Stimulated activated CD4-positive, alpha-beta T cell treated with anti-CD3 and anti-CD28 coated beads, TNF-alpha, amount 100 ng/mL, for 4 hours (primary cell): ENCODE measurements at places on chromosomes 16 and 17.

DNA sequence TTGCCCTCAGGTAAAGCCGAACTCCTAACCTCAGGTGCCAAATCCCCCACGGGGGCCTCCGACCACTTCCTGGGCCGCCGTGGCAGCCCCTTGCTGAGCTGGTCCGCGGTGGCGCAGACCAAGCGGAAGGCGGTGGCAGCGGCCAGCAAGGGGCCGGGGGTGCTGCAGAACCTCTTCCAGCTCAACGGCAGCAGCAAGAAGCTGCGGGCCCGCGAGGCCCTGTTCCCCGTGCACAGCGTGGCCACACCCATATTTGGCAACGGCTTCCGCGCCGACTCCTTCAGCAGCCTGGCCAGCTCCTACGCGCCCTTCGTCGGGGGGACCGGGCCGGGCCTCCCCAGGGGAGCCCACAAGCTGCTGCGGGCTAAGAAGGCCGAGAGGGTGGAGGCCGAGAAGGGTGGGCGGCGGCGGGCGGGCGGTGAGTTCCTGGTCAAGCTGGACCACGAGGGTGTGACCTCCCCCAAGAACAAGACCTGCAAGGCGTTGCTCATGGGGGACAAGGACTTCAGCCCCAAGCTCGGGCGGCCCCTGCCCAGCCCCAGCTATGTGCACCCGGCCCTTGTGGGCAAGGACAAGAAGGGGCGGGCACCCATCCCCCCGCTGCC, 51.6 kb downstream of the ACTG1 start:
- DNase-seq: no peak

DNA sequence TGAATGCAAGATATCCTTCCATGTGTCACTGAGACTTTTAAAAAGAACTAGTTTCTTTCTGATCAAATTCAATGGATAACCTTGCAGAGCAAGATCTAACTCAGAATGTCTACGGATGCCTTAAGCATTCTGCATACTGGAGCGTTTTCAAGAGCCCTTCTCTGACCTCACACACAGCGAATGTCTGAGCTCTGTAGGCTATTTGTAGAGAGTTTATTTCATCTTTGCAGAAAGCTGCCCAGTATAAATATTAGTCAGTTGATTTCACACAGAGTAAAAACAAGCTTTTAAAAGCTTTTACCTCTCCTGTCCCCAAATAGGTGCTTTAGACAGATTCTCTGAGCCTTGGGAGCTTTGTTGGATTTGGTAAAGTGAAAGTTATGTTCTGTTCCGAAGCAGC, 165.0 kb downstream of the RBFOX1 start:
- DNase-seq: no peak

DNA sequence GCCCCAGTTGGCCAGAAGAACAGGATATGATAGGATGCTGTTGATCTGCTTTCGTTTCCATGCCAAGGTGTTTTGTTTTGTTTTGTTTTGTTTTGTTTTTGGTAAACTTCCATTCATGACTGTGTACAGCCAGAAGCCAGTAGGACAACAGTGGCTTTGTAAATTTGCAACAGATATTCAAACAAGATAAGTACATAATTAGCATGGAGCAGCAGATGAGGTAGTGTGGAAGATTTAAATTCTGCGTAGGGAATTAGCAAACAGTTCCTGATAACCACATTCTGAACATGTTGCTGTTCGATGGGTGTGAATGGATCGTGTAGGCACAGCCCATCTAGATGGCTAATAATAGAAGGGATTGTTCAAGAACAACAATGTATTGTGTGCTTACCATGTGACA, 1080.1 kb upstream of the RBFOX1 start:
- no peak for DNase-seq

DNA sequence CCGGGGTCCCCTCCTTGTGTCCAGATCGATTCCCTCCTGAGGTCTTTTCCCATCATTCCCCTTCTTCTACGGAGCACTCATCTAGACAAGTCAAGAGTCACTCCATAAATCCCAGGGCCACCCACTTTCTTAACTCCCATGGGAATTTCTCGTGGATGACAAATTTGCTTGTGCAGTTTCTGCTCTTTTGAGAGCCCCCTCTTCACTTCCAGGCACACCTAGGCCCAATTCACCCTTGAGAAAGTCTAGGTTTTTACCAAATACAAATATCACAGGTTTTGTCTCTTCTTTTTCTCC, 522 bp upstream of the POLDIP2 start:
- DNase-seq: no peak

- DNase-seq: no peak
Measured at GRCh38 chr17:4585638-4585994, 1.3 kb downstream of the SMTNL2 start.

- DNase-seq: no peak
Measured at GRCh38 chr17:59845595-59846393, 46.9 kb downstream of the TUBD1 start.

DNA sequence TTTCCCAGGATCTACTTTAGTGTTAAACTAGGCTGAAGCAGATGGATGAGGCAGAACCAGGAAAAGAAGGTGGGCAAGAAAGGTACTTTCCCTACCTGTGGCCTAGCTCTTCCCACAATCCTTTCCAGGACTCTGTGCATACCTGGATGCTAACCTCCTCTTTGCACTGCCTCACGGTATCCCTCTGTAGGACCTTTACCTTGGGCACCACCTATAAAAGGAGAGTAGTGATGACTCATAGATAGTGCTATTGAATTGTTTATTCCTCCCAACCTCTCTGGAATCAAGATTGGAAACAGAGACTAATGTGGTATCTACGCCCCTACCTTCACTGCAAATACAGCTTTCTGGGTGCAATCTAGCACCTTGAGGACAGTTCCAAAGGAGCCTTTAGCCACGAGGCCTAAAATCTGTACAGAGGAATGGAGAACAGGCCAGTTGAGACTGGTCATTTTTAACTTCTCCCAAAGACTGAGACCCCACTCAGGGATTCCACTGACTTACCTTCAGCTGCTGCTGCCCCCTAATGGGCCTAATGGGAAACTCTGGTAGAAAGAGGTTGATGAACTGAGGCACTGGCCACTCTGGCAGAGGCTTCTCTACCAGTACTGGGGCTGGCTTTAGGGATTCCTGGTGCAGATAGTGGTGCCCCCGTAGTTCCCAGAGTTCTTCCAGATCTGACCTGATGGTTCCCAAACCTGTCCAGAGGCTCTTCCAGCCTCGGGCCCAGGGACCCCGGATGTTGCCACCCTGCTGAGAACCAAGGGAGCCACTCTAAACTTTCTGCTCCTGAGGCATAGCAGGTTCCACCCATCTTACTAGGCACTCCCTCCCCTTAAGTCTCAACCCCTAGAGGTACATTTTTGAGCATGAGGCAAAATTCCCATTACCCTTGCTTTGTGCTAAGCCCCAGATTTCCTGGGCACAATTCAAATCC, 781 bp downstream of the RSKR start:
- peak; percentile 23 for DNase-seq

DNA sequence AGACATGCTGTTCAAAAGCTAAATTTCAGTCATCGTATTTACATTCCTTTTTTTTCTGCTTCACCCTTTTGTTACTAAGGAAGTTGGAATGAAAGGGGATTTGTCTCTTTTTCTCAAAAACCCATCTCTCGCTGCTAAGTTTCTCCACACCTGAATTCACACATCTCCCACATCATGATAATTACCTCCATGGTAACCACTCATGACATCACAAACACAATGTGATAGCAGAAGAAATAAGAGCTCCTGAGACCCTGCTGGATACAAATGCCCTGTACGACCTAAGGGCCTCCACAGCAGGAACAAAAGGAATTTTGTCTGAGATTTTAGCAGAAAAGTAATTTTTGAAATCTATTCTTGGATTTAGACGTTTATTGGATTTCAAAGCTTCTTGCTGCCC, 82.6 kb upstream of the GNAO1 start:
- no peak for DNase-seq

- DNase-seq: no peak
Measured at GRCh38 chr17:80137131-80137530, 9.8 kb downstream of the EIF4A3 start.

- no peak for DNase-seq
Measured at GRCh38 chr16:72821185-72821950, 226.6 kb downstream of the ZFHX3 start.

DNA sequence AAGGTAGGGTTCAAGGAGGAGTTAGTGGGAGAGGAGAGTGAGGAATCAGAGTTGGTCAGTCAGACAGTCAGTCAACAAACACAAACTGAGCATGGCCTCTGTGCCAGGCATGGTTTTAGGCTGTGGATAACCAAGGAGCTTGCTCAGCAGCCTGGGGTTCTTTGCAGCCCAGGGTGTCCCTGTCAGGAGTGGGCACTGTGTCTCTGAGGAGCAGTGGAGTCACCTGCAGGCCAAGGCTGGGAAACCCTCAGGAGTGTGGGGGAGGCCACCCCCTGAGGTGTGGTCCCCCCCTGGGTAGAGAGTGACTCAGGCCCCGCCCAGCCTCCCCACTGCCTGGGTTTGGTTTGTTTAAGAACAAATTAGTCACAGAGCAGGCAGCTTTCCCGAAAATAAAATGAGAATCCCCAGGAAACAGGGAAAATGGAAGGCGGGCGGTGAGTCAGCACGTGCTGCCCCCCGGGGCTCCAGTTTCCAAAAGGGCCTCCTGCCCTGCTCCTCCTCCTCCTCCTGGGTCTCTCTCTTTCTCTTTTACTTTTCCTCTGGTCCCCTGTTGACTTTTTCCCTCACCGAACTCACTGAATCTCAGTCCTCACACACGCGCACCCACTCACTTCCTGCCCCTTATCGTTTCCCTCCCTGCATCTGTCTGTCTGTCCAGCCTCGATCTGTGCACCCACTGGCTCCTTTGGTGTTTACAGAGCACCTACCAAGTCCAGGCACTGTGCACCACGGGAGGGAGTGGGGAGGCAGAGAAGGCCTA, 44.3 kb downstream of the SOCS3 start:
- DNase-seq: peak; percentile 47

DNA sequence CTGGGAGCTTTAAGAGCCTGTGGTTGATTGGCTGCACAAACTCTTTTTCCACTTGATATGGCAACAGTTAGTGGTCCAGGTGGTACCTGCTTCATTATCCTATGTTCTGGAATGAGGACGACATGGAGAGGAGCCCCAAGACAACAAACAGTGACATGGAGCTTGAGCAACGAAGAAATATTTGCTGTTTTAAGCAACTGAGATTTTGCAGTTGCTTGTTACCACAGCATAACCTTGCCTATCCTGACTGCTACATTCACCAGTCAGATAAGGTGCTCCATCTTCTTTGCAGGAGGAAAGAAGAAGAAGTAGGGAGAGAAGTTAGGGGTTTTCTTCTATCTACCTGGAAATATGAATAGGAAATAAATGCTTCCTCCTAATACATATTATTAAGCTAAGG, 7.5 kb upstream of the ODF4 start:
- DNase-seq: no peak

GRCh38 chr17:73007407-73007806, 85.1 kb downstream of the SLC39A11 start:
- DNase-seq: no peak

DNA sequence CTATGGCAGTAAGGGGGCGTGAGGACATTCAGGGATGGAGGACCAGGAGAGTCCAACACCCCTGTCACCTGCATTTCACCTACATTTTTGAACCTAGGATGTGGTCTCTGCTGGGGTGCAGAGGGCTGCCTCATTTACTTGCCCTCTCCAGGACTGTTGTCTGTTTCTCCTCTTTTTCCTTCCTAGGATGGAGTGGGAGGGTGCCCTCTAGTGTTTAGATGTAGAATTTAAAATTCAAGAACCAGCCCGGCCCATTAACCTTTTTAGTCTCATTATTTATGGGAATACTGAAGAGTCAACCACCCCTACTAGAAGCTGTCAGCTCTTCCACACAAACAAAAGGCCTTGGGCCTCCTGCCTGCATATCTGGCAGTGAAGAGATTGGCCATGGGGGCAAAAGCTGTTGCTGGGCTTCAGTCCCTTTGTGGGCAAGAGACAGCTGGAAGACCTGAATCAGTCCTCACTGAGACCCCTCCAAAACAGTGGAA, 2.5 kb upstream of the STARD3 start:
- DNase-seq: no peak

DNA sequence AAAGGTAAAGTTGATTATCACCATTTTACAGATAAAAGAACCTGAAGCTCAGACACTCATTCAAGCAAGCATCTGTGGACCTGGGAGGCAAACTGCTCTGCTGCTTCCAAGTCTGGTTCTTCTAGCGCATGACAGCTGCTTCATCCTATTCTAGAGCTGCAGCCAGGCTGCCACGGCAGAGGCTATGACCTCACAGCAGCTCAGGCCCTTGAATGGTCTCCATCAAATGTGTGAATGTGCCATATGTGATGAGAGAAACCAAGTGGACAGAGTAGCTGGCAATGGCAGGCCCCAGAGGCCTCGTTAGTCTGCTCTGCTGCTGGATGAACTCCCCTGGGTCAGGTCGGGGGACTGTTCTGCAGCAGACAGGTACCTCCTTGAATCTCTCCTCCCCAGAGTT, 30.7 kb upstream of the FOXJ1 start:
- DNase-seq: no peak

DNA sequence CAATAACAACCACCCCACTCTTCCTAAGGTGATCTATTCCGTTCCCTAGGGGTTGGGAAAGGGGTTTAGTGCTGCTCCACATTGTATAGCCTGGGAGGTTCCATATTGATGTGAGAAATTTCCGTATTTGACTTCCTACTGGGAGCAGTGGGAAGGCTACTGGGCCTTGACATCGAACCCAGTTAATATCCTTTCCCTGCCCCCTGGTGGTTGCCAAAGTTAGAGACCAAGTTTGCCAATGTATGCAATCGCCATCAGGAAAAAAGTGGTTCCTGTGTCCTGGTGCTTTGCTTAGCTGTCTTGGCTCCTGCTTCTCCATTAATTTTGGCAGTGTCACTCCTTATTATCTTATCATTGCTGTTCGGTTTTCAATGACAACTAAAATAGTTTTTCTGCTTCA, 914.9 kb downstream of the KCNJ2 start:
- no peak for DNase-seq

DNA sequence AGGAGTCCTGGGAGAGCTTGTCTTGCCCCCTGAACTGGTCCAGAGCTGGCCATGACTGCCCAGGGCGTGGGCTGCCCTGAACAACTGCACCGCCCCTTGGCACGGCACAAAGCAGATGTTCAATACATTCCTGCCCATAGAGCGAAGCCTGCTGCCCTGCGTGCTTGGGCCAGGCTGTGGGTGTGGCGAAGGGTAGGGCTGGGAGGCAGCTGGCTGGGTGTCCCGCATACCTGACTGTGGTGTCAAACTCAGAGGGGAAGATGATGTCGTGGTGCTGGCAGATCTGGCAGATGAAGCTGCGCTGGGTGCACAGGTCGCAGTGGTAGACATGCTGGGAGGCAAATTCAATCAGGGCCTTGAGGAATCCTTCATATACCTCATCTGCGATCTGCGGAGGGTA, 124.2 kb upstream of the SMURF2 start:
- DNase-seq: no peak

DNA sequence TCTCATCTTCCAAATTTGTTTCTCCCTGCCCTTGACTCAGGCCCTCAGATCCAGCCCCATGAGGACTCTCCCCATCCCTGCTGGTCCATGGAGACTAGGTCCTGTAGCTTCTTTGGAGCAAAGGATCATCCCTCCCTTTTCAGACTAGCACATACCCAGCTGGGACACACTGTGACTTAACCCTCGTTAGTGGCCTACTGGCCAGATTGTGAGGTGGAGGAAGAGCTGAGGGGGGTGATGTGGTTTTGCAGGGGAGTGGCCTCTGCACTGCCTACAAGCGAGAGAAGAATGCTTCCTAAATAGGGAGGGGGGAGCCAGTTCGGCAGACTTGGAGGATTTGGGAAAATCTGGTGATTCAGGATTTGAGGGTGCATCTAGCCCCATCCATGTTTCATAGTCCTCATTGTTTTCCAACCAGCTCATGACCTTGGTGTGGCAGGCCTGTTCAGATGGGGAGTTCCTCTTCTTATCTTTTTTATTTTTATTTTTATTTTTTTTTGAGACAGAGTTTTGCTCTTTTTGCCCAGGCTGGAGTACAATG, 47.8 kb upstream of the SLC47A1 start:
- no peak for DNase-seq
